ENCODE measurements at places on chromosomes 1 and 21.

GRCh38 chr1:85313888-85314696, 37.7 kb upstream of the BCL10 start:
- DNase-seq: no peak

DNA sequence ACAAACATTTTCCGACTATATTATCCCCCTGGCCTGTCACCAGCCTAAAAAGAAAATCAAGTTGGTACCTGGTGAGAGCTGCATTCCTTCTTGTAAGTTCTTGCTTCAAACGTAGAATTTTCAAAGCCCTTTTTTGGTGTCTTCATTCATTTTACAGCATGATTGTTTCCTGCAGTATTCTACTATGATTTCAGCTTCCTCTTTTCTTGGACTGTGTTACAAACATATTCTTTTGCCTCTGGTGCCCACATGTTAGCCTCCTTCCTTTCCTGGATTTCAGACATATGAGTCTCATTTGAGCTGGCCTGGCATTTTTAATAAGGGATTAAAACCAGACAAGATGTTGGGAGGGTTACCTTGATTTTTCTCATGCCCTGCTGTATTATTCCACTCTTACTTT, 142.5 kb downstream of the PIGK start:
- no peak for DNase-seq

DNA sequence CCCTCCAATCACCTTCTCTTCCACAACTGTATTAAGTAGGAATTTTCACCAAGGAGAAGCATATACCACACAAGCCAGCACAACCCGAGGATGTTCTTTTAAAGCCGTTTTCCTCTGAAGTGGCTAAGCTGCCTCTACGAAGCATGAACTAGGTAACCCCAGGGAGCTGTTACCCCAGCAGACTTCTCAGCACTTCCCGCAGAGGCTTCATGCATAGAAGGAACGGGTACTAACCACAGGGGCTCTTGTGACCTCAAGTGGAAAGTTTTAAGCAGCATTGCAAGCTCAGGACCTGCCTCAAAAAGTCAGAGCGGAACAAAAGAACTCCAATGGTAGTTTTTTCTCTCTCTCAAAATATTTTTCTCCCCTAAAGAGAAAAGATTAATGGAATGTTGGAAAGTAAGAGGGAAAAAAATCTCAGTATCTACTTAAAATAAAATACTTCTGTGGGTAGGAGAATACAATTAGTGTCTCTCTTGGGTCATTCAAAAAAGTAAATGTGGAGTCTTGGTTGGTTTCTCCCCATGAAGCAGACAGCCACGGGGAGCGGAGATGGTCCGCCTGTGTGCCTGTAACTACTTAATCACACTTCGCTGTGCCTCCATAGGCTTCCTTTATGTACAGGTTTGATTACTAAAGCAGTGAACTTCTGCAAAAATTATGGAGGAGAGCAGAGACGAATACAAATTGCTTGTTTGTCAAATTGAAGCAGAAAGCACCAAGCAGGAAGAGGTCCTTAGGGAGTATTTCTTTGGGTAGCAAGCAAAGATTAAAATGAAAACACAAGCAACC, 40.9 kb downstream of the STX6 start:
- no peak for DNase-seq

DNA sequence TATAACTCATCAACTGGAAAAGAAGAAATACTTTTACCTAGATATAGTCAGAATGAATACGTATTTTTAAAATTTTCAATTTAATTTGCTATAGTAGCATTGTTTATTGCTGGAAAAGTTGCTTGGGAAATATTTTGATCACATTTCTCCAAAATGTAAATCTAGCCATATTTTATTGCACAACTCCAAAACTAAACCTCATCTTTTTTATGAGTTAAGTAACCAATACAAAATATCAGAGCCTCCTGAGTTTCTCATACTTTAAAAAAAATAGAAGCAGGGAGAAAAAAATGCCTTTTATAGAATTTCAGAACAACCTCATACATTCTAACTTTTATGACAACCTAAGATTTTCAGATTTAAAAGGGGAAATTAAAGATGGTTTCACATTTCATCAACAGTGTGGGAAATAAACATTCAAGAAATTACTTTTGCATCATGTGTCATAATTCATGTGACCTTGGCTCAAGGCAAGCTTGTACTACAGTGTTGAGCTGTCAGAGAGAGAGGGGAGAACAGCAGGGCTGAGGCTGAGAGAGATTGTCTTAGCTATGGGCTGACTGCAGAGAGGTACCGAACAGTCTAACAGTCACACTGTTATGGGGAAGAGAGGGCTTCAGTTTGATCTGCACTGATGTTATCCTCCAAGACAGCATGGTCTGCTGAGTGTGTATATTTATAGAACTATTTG, 519.0 kb downstream of the LTN1 start:
- no peak for DNase-seq

GRCh38 chr1:151457911-151458801, 1.1 kb downstream of the POGZ start:
- peak; percentile 64 for DNase-seq

DNA sequence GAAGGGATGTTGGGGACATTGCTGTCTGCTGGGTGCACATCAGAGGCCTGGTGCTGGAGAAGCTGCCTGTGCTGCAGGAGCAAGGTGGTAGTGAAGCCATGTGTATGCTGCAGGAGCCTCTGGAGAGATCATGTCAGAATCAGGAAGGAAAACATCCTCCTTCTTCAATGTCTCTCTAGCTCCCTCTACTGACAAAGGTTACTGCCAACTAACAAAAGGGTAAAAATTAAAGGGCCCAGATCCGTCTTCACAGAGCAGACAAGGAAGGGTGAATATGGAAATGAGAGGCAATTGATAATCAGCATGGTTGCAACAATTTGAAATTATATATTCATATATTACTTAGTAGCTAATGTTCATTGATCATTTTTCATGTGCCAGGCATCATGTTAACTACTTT, 32.2 kb downstream of the FAM177B start:
- no peak for DNase-seq

GRCh38 chr1:42822800-42823392, 5.7 kb upstream of the SVBP start:
- DNase-seq: no peak

DNA sequence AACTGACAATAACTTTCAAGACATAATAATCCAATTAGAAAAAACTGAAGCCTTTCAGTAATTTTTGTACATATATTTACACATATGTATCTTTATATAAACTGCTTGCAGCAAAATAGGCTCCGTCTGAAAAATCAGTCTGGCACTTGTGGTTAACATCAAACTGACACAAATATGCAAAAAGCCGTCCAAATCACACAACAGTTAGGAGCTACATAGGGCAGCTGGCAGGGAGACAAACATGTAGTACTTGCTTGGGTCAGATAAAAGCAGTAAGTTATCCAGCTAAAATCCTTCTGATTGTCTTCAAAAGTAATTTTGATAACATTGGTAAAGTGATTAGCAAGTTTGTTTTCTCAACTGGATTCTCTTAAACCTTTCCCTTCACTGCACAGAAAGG, 14.7 kb upstream of the GUCA2A start:
- no peak for DNase-seq

DNA sequence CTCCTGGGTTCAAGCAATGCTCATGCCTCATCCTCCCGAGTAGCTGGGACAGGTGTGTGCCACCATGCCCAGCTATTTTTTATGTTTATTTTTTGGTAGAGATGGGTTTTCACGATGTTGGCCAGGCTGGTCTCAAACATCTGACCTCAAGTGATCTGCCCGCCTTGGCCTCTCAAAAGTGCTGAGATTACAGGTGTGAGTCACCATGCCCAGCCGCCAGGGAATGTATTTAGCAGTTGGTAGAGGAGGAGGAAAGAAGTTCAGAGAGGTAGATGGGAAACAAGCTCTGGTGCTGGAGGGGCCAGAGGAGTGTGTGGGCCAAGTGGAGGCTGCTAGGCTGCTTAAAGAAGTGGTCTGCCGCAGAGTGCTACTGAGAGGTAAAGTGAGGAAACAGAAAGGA, 6.0 kb downstream of the DOP1B start:
- no peak for DNase-seq

DNA sequence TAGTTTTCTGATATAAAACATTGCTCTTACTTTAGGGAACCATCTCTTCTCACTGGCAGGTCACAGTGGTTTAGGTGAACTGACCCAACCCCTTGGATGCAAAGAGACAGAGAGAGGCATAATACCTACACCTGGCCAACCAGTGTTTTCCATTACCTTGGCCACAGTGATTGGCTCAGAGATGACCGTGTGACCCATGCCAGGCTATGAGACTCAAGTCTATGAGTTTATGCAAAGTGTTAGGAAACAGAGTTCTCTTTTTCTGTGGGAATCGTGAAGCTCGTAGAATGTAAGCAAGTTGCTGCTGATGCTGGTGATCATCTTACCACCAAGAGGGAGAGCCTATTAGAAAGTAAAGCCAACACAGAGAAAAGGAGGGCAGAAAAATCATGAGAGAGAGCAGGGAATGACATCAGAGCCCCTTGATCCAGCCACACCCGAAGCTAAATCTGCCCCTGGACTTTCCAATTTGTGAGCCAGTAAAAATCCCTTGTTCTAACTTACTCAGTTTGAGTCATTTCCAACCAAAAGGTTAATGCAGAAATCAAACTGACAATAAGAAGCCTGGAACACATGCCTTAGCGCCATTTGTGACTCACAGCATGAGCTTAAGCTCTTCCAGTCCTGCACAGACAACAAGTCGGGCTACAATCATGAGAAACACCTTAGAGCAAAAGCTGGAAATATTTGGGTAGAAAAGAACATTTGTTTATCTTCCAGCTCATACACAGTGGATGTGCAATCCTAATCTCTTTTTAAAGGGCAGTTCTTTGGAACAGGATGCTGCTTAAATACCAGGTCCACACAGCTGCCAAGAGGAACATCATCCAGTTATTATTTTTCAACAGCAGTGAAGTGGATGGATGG, 81.3 kb upstream of the KAZN start:
- DNase-seq: no peak

DNA sequence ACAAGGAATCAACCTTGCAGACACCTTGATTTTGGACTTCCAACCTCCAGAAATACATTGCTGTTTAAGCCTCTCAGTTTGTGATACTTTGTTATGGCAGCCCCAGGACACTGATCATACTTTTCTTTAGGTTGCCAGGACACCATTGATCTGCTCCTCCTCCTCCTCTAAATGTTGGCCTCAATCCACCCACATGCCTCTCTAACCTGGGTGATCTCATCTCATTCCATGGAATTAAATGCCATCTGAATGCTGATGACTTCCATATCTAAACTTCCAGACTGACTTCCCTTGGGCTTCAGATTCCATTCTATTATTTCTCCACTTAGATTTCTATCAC, 7.4 kb upstream of the PPP1R15B start:
- no peak for DNase-seq

DNA sequence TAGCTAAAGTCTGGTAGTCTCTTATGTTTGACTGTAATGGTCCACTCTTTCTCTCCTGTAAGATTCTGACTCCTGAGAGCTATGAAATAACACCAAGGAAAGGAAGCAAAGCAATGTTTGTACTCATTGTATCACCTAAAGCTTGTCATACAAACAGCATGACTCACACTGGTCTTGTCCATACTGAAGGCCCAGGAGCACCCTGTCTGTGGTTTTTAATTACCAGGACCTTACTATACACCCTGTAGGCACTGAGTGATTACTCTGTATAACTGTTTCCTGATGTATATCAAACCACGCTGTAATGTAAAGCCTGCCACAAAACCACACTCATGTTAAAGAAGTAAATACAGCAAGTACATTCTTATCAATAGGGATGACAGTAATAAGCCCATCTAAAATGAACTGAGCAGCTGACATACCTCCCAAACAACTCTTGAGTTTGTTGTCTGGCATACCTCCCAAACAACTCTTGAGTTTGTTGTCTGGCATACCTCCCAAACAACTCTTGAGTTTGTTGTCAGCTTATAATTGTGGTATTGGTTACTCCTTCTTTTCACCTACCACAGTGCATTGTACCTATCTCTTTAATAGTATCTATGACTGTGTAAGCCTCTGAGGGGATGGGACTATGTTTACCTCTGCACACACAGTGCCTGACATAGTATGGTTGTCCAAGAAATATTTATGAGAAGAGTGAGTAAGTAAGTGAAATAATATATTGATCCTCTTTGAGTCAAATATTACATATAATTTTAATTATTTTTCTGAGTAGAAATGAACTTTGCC, 11.6 kb upstream of the TNFSF18 start:
- no peak for DNase-seq

- DNase-seq: no peak
Observed at GRCh38 chr1:8854240-8854639, 24.2 kb downstream of the ENO1 start.

DNA sequence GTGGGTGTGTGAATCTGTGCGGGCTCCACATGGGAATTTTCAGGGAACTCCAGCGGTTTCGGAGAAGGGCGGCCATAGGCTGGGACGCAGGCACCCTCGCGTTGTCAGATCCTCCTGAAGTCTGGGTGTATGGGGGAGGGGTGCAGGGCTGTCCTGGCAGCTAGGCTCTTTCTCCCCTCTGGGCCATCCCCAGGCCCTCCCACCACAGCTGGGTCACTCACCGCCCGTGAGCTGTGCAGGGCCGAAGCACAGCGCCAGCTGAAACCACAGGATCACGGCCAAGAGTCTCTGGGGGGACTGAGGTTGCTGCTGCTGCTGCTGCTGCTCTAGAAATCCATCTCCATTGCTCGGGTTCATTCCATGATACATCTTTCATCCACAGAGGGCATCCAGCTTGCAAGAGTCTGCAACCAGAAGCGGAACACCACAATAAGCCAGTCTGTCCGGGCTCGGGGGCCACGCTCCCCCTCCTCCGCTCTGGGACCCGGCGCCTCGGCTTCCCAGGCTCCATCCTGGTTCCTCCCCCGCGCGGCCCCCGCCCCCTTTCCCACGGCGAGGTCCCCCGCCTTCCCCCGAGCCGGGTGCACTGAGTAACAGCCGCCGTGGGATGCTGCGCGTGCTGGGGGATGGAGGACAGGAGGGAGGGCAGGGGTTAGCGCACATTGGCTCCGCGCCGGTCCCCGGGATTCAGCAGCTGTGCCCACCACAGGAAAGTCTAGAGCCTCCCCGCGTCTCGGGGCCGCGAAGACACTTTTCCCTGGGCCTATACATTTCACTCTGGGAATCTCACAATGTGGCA, 720 bp downstream of the SUSD4 start:
- peak; percentile 5 for DNase-seq

DNA sequence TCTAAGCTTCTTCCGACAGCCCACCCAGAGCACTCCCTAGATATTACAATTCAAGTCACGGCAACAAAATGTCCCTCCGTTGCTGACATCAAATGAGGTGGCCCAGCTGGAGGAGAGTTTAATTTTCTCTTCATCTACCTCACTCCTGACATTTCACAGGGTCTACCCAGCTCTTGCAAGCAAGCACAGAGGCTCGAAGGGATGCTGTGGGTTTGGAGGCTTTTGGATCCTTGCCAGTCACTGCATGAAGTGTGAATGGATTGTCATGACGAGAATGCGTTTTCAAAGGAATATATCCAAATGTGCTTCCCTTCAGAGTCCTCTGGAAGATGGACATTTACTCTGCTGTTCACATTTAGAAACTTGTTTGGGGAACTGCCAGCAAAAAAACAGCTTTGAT, 33.5 kb downstream of the CAPN8 start:
- DNase-seq: no peak

GRCh38 chr1:34371829-34372532, 195.3 kb downstream of the C1orf94 start:
- no peak for DNase-seq

- no peak for DNase-seq
Observed at GRCh38 chr1:10340930-10341590, 57.8 kb upstream of the PGD start.

GRCh38 chr1:61084491-61085031, 2.2 kb downstream of the NFIA start:
- no peak for DNase-seq
